Effector CD4-positive, alpha-beta T cell (primary cell): ENCODE measurements at places on chromosomes 11 and 22.

DNA sequence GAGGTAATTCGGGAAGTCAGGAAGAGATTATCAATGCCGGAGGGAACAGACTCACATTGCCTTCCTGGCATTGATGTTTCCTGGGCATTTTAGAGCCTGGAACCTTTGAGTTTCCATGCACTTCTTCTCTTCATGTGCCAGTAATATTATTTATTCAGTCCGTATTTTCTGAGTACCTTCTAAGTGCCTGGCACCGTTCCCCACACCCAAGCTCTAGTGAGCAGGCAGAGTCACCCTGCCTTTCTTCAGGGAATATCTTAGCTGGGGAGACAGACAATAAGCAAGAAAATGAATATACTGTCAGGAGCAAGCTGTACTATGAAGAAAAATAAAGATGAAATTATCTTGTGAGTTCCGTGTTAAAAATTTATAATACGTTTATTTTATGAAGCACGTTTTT lies 136.2 kb upstream of the SEZ6L start:
- DNase-seq, result no peak

GRCh38 chr11:24295360-24295759 lies 201.5 kb upstream of the LUZP2 start:
- DNase-seq, result no peak

GRCh38 chr11:72589802-72590761 lies 84.1 kb downstream of the PDE2A start:
- DNase-seq, result peak; percentile 34

- DNase-seq, result no peak
Observed at GRCh38 chr22:43377548-43377895, 34.3 kb upstream of the MPPED1 start.

- no peak for DNase-seq
Observed at GRCh38 chr11:117199053-117199915, at the start of gene TAGLN. TAGLN (plus strand) TSS chr11:117199370; CDS start chr11:117203014, 3,644 bp downstream.

DNA sequence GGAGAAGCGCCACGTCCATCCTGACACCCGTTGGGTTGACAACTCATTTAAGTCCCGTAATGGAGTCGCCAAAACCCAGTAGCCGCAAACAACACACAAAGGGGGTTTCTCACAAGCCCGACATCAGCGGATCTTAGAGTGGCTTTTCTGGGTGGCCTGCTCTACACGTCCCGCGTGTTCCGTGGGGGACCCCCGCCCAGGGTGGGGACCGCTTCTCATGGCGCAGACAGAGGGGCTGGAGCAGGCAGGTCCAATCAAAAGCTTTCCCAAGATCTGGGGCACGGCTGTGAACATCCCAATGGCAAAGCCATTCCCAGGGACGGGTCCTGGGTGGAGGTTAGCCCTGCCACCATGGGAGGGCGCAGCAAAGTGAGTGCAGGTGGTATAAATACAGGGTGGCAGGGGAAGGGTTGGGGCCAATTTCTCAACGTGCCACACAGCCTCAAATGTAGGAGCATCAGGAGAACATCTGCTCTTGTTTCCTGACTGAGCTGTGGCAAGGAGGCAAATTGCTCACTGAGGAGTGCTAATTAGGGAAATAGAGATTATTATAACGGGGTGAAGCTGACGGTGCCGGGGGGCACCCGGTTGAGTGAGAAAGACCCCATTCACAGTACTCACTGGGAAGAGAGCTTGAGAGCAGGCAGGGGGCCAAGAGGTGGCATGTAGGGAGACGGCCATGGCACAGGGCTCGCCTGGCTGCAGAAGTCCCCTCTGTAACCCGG lies 1447.2 kb downstream of the TBC1D22A start:
- no peak for DNase-seq

DNA sequence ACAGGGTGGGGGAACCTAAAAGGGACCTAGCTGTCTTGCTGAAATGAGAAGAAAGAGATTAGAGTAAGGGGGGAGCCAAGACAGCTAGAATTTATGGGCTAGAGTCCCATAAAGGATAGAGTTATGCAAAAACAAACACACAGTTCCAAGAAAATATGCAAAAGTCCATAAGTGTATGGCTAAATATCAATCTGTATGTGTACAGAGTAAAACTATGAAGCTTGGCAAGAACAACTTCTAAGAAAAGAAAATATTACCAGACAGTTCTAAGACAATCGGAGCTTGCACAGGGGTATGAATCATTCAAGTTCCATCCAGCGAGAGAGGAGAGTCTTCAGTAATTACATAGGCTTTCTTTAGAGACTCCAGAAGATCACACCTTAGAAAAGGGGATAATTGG lies 41.8 kb downstream of the GDPD4 start:
- no peak for DNase-seq

GRCh38 chr22:47307326-47307725 lies 544.9 kb downstream of the TBC1D22A start:
- DNase-seq, result no peak

DNA sequence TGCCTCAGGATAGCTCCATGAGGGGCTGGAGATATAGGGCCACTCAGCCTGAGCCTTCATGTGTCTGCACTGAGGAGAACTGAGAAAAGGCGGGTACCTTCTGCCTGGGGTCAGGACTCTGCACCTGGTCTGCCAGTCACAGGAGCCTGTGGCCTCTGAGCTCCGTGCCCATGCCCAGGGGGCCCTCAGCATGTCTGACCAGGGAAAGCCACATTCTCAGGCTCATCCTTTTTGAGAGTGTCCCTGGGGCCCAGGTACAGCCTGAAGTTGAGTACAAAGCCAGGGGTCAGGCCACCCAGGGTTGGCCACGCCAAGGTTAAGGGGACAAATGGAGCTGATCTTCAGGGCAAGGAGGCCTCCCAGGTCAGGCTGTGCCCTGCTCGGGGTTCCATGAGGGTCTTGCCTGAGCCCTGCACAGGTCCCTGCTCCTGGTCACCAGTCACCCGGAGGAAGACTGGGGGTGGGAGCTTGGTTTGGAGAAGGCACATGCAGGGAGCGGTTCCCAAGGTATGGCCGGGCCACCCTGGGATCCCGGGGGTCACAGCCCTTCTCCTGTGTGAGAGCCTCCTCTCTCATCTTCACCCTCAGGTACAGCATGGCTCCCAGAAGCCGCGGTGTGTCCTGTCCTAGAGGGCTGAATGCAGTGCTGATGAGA lies 6.0 kb downstream of the DENND6B start:
- DNase-seq, result no peak

- no peak for DNase-seq
Observed at GRCh38 chr22:20018001-20018400, 1.4 kb upstream of the ARVCF start.

- no peak for DNase-seq
Observed at GRCh38 chr11:11577932-11578911, 43.6 kb downstream of the GALNT18 start.

GRCh38 chr11:92536883-92537282 lies 312.3 kb downstream of the FAT3 start:
- no peak for DNase-seq

DNA sequence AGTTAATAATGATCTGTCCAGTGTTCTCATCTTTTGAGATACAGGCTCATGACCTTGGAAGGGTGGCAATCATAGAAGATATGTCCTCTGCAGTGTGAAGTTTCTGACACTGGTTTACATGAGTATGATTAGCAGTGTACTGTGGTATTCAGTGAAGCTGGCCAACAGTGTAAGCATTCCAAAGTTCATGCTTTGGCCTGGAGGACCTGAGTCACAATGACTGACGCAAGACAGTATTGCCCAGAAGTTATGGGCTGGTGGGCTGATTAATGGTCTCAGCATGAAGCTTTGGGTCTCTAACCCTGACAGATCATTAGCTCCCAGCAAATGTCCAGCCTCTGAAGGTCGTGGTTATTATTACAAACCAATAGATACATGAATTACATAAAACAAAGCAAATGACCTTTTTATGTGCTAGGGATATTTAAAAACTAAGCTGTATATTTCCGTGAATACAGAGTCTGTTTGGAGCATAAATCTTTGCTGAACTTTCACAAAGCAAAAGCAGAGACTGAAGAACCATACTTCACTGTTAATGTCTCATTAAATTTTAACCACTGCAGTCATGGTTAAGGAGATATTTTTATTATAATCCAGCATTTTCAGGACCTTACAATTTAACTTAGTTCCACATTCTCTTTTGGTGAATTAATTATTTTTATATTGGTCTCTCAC lies 28.3 kb upstream of the USP47 start:
- no peak for DNase-seq

DNA sequence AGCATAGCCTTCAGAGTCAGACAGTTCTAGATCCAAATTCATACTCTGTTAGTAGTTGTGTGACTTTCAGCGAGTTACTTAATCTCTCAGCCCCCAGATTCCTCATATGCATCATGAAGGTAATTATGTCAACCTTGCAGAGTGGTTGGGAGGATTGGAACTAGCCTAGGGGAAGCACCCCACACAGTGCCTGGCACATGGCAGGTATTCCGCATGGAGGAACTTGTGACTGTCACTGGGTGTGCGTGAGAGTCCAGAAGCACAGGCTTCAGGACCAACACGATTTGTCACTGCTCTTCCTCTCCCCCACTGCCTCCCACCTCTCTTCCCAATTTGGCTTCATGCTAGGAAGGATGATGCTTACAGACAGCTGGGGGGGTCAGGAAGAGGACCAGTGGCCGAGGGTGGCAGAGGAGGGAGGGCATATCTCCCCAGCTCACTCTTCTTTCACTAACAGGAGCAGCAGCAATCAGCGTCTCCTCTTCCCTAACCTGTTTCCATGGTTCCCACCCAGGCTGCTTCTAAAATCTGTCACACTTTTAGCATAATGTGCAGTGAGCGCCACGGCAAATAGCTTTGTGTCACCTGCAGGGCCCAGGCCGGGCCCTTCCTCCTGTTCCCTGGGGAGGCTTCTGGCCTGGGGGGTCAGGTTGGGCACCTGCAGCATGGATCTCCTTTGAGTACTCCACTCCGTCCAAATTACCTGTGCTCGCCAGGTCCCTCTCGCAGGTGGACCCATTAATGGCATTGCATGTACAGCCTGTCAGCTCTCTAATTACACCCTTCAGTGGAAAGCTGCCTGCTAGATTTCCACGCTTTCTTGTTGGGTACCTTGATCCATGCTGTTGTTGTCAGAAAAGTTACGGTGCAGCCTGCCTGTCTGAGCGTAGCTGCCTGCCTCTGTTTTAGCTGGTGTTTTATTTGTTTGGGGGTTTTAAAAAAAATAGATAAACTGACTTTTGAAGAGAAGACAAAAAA lies 400.4 kb downstream of the NXPE2 start:
- no peak for DNase-seq

GRCh38 chr11:20360650-20361049 lies 2.9 kb upstream of the HTATIP2 start:
- peak; percentile 15 for DNase-seq

GRCh38 chr11:11740073-11740702 lies 101.6 kb upstream of the USP47 start:
- no peak for DNase-seq

- DNase-seq, result no peak
Observed at GRCh38 chr11:80816454-80816847, 1375.6 kb upstream of the TENM4 start.

DNA sequence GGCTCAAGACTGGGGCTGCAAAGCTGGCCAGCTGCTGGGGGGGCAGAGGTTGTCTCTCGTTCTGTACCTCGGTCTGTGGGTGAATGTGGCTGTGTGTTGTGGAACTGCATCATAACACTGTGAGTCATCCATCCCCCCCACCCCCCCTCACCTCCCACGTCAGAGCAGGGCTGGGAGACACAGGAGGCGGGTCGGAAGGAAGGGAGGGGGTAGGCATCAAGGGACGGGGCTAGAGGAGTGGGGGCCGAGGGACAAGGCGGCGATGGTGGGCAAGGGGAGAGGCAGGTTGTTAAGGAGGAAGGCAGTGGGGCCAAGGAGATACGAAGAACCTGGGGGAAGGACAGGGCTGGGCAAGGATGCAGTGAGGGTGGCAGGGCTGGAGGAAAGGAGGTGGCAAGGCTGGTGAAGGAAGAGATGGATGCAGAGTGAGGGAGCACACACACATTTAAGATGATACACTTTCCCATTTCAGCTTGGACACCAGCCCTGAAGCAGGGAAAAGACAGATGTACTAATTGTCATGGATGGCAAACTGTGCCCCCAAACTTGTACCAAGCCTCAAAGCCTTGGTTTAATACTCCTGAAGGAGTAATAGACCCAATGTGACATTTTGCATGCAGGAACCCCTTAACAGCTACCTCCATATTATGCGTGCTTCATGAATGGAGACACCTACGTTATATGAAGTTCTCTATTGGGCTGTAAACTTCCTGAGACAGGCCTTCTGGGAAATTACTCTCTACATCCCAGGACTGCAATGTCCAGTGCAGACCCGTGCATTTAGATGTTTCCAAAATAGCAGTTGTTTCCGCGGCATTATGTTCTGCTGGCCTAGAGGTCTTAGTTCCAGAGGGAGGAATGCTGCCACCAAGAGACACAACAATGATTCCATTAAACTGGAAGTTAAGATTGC lies at the start of gene YPEL4:
YPEL4 (minus strand) TSS at position 87 of the 913 bp plus-strand sequence. CDS start 2,805 bp downstream, outside the sequence.
- DNase-seq, result peak; percentile 71

DNA sequence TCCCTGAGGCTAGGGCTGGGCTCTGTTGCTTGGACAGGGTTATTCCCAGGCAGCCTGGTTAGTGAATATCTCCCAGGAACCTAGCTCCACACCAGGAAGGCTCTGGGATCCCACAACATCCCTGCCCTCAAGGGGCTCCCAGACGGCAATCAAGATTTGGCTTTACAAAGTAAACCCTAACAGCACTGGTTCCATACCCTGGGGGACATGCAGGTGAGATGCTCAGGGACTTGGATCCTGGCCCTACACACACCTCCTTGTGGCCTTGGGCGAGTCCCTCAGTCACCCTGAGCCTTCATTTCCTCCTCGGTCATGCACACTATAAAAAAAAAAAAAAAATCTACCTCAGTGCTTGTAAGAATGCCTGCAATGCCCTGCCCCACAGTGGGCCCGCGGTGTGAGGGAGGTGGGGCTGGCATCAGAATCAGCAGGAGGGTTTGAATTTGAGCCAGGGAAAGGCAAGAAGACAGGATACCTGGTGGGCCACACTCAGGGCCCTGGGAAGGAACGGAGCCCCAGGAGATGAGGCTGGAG lies 86.3 kb downstream of the MORC2 start:
- DNase-seq, result no peak

- no peak for DNase-seq
Observed at GRCh38 chr11:70539360-70540095, 141.2 kb downstream of the CTTN start.

DNA sequence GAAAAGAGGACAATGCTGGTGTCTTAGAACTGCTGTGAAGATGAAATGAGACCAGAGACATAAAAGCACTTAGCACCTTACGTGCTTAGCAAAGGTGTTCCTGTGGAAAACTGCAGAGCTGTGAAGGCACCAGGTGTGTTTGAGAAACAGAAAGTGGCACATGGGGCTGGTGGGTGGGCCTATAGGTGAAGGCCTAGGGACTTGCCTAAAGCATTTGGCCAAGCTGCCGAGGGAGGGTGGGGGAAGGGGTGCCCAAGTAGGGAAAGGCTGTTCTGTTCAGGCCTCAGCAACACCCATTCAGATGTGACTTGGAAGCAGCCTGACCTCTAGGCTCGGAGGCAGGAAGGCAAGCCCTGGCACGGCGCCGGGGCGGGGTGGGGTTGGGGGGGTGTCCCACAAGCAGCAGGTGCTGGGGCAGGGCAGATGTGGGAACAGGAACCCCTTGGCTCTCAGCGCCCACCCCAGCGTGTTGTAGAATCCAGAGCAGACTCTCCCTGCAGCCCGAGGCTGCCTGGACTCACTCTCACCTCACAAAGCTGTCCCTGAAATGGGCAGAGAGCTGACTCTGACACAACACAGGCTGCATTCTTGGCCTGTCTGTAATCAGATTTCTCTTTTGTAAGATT lies 366.7 kb upstream of the NARS2 start:
- no peak for DNase-seq
